ENCODE measurements at places on chromosomes 5 and 9.

DNA sequence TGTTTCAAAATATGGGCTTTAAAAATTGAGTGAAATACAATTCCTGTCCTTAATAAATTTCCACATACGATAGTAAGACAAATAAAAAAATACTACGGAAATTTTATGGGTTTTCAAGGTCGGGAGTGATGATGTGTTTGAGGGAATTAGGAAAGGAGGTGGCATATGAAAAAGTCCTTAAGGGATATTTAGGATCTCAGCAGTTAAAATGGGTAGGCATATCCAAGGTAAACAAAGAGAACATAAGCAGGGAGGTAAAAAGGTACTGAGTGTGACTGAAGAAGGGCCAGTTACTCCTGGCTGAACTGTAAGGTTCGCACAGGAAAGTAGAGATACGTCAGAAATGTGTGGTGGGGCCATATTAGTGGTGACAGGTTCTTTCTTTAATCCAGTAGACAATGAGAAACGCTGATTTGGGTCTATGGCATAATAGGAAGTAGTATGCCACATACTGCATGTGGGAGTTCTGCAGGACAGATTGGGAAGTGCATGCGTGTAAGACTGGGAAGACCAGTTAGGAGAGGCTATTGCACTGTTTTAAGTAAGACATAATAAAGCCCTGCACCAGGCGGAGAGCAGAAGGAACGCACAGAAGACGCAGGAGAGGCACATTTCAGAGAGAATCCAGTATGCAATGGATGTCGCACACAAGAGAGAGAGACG is 937 bp upstream of the HMGCR start:
- DNase-seq: no peak

GRCh38 chr5:177402271-177403043 is 2.0 kb upstream of the PFN3 start:
- DNase-seq: no peak

GRCh38 chr9:127874301-127875221 is 2.9 kb downstream of the AK1 start:
- no peak for DNase-seq

DNA sequence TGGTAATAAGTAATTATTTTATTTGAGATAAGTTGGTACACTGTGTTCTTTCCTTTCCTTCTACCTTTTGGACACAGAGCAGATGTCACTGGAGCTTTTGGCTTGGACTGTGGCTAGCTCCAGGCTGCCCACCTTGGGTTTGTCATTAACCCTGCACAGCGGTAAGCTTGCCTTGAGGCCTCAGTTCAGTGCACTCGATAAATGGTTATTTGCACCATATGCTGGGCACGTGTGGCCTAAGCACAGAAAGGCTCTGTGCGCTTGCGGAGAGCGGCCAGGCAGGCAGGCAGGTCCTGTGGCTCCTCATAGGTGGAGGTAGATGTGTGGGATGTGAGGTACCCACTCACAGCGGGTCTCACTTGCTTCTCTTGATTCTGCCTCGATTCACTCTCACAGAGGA is 30.0 kb upstream of the TENT4A start:
- DNase-seq: no peak

DNA sequence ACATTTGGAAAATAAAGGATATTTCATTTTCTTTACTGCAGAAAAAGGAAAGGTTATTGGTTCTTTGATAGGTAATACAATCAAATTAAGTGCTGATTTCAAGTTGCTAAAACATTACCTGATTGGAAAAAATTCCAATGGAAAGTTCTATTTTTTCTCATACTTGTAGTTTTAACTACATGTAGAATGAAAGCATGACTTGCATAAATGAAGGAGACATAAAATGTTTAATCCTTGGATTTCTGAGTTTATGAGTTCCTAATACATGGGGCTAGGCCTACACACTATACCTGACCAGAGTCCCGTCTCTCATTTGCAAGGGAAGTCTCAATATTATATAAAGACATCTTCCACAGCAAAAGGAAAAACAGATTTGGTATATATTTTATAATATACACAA is 5.2 kb upstream of the MEIKIN start:
- DNase-seq: no peak

- no peak for DNase-seq
These were observed 99.3 kb downstream of the ANGPTL2 start for GRCh38 chr9:127022913-127023660.

GRCh38 chr5:111738118-111738517 is 18.9 kb downstream of the NREP start:
- DNase-seq: no peak

- no peak for DNase-seq
These were observed 274.7 kb downstream of the FBXL7 start for GRCh38 chr5:15774632-15775031.

GRCh38 chr5:181053488-181054121 is 13.5 kb downstream of the BTNL9 start:
- DNase-seq: no peak

GRCh38 chr5:107864793-107865192 is 194.1 kb upstream of the EFNA5 start:
- no peak for DNase-seq

DNA sequence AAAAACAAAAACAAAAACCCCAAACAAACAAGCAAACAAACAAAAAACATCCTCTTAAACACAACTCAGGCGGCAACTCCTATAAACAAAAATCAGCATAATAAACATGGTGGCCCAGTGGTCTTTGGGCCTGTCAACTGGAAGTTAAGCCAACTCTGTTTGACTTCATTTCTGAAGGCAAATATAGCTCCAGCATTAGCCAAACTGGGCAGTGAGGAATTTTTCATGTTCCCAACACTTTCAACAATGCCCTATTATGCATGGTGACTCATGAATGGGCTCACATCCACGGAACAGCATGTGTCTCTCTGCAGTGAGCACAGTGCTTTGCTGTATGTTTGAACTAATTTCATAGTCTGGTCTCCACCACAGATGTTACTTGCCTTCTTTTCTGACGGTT is 143.9 kb upstream of the STC2 start:
- peak; percentile 66 for DNase-seq

GRCh38 chr9:98479967-98480847 is 224.8 kb upstream of the TBC1D2 start:
- DNase-seq: no peak

DNA sequence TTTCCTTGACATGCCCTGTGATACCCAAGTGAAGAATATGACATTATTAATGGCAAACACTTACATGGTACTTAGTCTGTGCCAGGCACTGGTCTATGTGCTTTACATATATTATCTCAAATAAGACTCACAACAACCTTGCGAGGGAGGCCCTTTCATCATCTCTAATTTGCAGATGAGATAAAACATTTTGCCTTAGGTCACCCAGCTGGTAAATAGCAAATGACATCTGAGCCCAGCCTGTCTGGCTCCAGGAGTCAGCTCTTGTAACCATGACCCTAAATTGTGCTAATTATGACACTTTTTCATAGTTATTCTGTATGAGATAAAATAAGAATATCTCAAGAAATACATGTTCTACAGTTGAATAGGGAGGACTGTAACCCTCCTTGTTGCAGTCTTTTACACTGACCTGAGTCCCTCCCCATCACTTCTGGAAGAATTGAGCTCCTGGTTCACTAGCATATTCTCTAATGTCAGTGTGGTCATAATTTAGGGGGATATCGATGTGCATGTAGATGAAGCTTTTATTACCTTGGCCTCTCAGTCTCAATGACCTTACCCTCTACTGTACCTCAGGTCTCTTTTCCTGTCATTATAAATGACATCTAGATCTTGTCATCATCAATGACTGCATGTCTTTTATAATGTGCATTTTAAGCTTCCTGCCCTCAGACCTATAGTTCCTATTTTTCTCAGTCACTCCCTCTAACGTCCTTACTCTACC is 126.1 kb upstream of the HAPLN1 start:
- no peak for DNase-seq

DNA sequence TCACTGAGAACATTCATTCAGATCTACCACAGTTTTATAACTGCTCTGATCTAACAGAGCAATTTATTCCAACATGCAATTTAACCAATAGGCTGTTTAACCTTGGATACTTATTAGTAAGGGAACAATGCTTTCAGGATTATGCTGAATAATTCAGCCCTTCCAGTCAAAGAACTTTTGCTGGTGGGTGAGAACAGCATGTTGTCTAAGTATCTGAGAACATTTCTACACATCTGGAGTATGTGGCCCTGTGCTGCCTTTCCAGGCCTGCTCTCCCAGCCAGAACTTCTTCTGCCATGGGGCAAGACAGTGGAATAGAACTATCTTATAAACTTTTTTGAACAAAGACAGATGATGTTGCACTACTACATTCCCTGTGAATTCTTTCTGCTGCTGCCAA is 55.8 kb downstream of the NFIB start:
- DNase-seq: no peak

- DNase-seq: no peak
These were observed 33.3 kb downstream of the SH3RF2 start for GRCh38 chr5:145969714-145970092.

DNA sequence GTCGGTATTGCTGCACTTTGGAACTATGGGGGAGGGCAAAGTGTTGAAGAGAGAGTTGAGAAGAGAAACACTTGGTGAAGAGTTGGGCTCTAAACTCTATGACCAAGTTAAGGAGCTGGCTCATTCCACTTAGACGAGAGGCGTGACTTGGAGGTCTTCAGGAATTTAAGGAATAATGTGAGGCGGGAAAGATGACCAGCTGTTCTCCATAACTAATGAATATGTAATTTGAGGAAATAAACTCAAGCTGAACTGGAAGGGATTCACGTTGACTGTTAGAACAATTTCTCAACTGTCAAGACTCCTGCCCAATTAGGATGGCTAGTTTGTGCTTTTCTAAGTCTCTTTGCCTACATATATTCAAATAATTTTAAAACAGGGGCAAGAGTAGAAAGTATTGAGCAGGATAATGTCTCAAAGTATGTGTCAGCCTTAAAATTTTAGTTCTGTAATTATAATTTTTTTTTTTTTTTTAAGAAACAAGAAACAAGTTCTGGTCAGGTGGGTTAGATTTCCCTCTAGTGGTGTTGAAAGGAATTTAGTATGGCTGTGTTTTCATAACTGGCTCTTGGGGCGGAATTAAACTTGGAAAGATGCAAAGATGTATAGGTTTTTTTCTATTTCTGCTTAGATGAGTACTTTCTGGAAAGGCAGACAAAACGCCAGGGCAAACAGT is 33.4 kb downstream of the TMEM252 start:
- no peak for DNase-seq

GRCh38 chr5:172766287-172767108 is 4.5 kb downstream of the DUSP1 start:
- DNase-seq: peak; percentile 70

DNA sequence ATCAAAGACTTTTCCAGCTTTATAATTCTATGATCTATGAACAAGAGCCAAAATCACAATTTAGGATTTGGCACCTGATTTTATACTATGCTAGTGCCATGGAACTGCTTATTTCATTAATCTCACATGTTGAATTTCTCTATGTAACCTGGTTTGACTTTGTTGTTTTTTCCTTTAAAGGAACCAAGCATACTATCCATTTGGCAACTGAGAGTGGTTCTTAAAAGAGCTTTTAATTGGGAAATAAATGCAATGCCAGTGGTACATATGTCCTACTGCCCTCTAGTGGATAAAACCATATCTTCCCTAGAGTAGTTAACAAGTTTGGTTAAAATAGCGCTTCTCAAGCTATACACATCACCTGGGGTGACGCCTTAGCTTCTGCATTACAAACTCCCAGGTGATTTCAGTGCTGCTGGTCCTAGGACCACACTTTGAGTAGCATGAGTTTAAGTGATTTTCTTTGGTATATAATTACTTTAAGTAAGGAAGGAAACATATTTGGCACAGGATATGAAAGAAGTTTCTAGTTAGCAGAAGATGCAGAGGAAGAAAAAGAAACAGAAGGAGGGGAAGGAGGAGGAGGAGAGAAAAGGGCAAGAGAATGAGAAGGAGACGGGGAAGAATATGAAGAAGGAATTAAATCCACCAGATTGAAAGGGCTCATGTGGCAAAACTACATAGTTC is 56.8 kb downstream of the FGF10 start:
- no peak for DNase-seq

- no peak for DNase-seq
These were observed 206.0 kb downstream of the FBXO4 start for GRCh38 chr5:42131081-42131480.

GRCh38 chr9:131635285-131635684 is 90.0 kb downstream of the PRRT1B start:
- no peak for DNase-seq

GRCh38 chr5:127400946-127401670 is 110.5 kb downstream of the MEGF10 start:
- DNase-seq: no peak

DNA sequence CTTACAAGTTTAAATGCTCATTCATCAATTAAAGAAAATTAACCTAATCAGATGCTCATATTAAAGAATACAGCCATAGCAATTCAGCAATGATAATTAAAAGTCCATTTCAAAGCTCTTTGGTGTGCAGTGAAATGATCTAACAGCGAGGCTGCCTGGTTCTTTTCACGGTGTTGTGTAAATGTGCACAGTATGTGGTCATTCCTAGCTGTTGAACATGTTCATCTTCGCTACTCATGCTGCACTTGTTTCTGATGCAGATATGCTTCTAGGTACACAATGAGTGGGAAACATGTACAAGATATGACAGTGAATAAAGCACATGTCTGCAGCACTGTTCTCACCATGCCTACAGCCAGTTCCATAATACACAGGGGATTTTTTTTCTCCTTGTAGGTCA is 163.5 kb downstream of the NR2F1-AS1 start:
- DNase-seq: no peak

- DNase-seq: no peak
These were observed 218.4 kb upstream of the TMEM161B start for GRCh38 chr5:88487066-88487465.

DNA sequence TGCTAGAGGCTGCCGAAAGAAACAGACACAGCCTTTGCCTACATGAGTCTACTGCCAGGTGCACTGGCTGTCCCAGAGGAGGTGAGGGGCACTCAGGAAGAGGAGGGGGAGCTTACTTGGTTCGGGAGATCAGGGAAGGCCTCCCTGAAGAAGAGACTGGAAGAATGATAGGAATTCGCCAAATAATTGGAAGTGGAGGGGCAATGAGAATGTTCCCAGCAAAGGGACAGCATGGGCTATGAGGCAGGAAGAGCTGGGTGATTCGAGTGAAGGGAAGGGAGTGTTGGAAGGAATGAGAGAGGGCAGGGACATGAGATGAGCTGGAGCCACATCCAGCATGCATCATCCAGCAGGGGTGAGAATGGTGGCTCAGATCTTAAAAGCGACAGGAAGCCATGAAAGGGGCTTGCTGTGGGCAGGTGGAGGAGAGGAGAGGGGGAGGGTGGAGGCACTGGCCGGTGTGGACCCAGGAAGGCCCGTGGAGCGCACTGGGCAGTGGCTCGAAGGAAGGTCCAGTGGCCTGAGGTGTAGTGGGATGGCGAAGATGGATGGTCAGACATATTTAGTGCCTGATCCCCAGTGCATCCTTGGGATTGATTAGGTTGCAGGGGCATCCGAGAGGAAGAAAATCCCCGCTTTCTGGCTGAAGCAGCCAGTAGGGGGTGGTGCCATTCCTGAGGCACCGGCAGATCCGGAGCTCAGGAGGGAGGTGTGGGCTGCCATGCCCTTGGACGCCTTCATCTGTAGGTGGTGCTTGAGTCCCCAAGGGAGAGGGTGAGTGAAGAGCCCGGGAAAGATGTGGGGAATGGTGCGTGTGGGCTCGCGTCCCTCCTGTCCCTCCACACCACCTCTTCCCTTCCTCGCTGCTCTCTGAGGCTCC is 53.5 kb upstream of the GARNL3 start:
- DNase-seq: no peak

All from substantia nigra (tissue), 51 donors.